ENCODE measurements at places on chromosomes 6 and 20. TPM values are rescaled to one million over a fixed set of nuclear protein-coding genes. Genes with fewer than 3 reads are reported as not detected.

PACRG gene
- not detected for total RNA-seq

OARD1 gene
- total RNA-seq = 12.1 TPM

ABCF1 gene
- total RNA-seq = 67.3 TPM

HLA-B gene
- 168 TPM for total RNA-seq

CDH4 gene
- not detected for total RNA-seq

DNA sequence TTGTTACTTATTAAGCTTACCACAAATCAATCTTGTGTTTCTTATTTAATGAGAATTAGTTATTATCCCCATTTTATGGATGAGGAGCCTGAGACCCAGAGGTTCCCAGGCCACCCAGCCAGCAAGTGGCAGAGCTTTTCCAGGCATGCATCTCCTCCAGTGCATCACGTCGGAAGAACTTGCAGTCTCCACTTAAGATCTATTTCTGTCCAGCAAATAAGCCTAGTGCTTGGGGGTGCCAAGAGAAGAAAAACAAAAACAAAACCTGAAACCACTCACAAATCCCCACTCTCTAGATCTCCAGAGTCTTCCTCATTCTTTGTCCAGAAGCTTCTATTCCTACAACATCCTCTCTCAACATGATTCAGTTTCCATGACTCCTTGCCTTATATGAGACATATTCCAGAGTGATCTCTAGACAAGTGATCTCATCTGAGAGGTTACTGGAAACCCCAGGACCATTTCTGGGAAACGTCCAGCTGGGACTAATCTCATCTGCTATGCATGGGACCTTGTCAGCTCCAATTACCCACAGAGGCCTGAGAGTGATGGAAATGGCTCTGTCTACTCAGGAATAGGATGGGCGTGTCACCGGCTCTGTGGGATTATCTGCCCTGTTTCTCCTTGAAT lies 4.1 kb downstream of the GUCA1B start:
- no peak for DNase-seq
- peaks cover 17% of the 10 kb centered on the region for H3K4me1 ChIP-seq
- H3K36me3 ChIP-seq = no peaks in the 10 kb centered on the region
- no peak overlapping the region for H3K27ac ChIP-seq
- H3K27me3 ChIP-seq = no peaks in the 10 kb centered on the region
- H3K4me3 ChIP-seq = no peak overlapping the region

GJA10 gene
- not detected for total RNA-seq

EFCAB8 gene
- total RNA-seq = not detected

GRCh38 chr6:156820089-156820798 lies 43.1 kb downstream of the ARID1B start:
- no peak overlapping the region for H3K4me3 ChIP-seq
- no peaks in the 10 kb centered on the region for H3K36me3 ChIP-seq
- no peaks in the 10 kb centered on the region for H3K27me3 ChIP-seq
- no peak for DNase-seq

PCSK2 gene
- total RNA-seq = not detected

- H3K27ac ChIP-seq = no peak overlapping the region
- 0 out of 2 replicates have a peak, but pooled peaks cover 3% of the 10 kb centered on the region for H3K36me3 ChIP-seq
- DNase-seq = peak; percentile 70
- no peak overlapping the region for H3K4me3 ChIP-seq
Observed at GRCh38 chr20:43665466-43666176, 1.3 kb upstream of the MYBL2 start.

- no peaks in the 10 kb centered on the region for H3K27me3 ChIP-seq
- H3K27ac ChIP-seq = no peak overlapping the region
- peaks cover 12% of the 10 kb centered on the region for H3K4me1 ChIP-seq
- no peaks in the 10 kb centered on the region for H3K36me3 ChIP-seq
- no peak for DNase-seq
Observed at GRCh38 chr6:98941319-98941718, 6.4 kb downstream of the FBXL4 start.

ZNF391 gene
- 5.9 TPM for total RNA-seq

DNA sequence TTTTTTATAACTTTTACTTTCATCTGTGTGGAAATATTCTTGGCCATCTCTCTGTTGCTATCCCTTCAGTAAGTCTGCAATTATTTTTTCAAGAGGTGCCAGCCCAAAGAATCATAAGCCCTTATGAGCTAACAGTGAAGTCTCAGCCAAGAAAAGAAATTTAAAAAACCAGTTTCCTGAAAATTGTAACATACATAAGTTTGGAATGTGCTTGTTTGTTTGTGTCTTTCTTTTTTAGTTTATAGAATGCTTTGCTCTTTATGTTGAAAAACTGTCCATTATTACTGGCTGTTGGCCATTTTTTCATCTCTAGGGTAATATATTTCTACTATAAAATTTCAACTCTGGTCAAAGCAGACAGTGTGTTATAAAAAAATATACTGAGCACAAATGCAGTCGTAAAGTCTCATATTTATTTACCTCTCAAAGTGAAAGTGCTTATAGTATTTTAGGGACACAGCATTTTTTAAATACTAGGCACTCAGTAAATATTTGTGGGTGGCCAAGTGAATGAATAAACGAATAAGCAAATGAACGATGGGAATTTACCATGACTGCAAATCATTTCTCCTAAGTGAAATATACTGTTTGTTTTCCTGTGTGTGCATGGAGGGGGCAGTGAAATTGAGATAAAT lies 659.7 kb downstream of the KIF16B start:
- DNase-seq = peak; percentile 44
- H3K36me3 ChIP-seq = no peaks in the 10 kb centered on the region
- no peaks in the 10 kb centered on the region for H3K27me3 ChIP-seq
- peak overlapping the region; percentile 13 for H3K4me3 ChIP-seq
- peaks cover 38% of the 10 kb centered on the region for H3K4me1 ChIP-seq
- H3K27ac ChIP-seq = no peak overlapping the region

DNA sequence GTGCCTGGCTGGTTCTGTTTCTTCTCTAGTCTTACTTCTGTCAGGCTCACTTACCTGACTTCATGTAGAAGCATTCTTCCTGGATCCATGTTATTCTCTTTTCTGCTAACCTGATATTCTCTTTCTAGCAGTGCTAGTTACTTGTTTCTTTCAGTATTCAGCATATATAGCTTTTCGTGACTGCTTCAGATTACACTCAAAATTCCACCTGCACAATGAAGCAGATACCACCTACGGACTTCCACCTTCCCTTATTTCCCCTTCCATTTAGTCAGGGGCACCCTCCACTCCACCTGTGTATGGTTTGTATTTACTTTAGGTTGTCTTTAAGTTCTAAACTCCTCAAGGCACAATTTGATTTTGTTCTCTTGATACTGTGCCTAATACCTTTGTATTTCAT lies 36.8 kb downstream of the ZFAND3 start:
- no peak for DNase-seq
- no peak overlapping the region for H3K4me3 ChIP-seq
- no peaks in the 10 kb centered on the region for H3K27me3 ChIP-seq
- H3K4me1 ChIP-seq = peaks cover 20% of the 10 kb centered on the region
- H3K27ac ChIP-seq = no peak overlapping the region
- H3K36me3 ChIP-seq = 0 out of 2 replicates have a peak, but pooled peaks cover 3% of the 10 kb centered on the region

TGM3 gene
- total RNA-seq = not detected

GPX5 gene
- not detected for total RNA-seq

DNA sequence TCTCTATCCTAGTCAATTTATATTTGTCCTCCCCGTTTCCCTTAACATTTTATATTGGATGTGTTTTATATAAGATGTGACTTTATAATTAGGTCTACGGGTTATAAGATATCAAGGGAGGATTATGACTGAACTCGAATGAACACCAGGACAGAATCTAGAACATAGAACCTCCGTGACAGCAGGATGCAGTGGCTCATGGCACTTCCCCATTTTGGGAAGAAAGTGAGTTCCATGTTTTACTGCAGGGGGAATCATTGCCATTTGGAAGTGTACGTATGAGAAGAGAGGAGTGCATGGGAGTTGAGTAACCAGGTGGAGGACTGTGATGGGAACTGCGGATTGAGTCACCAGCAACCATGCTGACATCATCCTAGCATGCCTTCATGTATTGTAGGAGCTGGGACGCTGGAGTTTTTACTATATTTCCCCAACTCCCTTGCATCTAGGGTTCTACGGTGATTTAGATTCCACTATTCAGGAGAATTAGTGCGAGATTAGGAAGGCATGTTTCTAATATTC lies 56.1 kb upstream of the FOXC1 start:
- no peak for DNase-seq
- no peaks in the 10 kb centered on the region for H3K4me1 ChIP-seq
- no peaks in the 10 kb centered on the region for H3K27me3 ChIP-seq
- H3K4me3 ChIP-seq = no peak overlapping the region

GRCh38 chr6:110520992-110521543 lies 44.7 kb upstream of the SLC22A16 start:
- no peaks in the 10 kb centered on the region for H3K27me3 ChIP-seq
- peaks cover 33% of the 10 kb centered on the region for H3K4me1 ChIP-seq
- no peak overlapping the region for H3K27ac ChIP-seq
- DNase-seq = no peak
- no peaks in the 10 kb centered on the region for H3K36me3 ChIP-seq

DNA sequence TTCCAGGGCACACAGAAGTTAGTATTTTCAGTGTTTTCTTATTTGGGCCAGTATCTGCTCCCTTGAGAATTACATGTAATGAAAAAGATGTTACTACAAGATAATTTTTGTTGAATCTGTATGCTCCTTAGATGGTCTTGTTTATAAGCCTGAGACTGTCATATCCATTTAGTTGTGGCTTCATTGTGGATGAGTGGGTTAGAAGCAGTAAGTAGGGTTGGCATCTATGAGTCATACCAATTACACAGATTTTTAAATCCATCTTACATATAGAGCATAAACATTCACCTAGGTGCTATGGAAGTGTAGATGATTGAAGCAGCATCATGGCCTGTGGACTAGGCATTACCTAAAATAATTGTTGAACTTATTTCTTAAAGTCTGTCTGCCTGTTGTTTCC lies 13.5 kb upstream of the BAG2 start:
- H3K4me1 ChIP-seq = 0 out of 2 replicates have a peak, but pooled peaks cover 5% of the 10 kb centered on the region
- no peak overlapping the region for H3K27ac ChIP-seq
- H3K27me3 ChIP-seq = no peaks in the 10 kb centered on the region
- H3K4me3 ChIP-seq = no peak overlapping the region
- peak; percentile 50 for DNase-seq

- no peaks in the 10 kb centered on the region for H3K27me3 ChIP-seq
- no peak overlapping the region for H3K27ac ChIP-seq
- H3K4me3 ChIP-seq = no peak overlapping the region
- DNase-seq = no peak
- no peaks in the 10 kb centered on the region for H3K4me1 ChIP-seq
Observed at GRCh38 chr6:69825904-69826303, 29.1 kb upstream of the LMBRD1 start.

GRCh38 chr20:15563836-15564235 lies 1009.4 kb downstream of the KIF16B start:
- H3K27ac ChIP-seq = no peak overlapping the region
- no peaks in the 10 kb centered on the region for H3K36me3 ChIP-seq
- DNase-seq = no peak
- no peaks in the 10 kb centered on the region for H3K27me3 ChIP-seq
- no peaks in the 10 kb centered on the region for H3K4me1 ChIP-seq
- H3K4me3 ChIP-seq = no peak overlapping the region

Measured in PC-3 (cell line).